ENCODE measurements at places on chromosomes 6 and 20.

DNA sequence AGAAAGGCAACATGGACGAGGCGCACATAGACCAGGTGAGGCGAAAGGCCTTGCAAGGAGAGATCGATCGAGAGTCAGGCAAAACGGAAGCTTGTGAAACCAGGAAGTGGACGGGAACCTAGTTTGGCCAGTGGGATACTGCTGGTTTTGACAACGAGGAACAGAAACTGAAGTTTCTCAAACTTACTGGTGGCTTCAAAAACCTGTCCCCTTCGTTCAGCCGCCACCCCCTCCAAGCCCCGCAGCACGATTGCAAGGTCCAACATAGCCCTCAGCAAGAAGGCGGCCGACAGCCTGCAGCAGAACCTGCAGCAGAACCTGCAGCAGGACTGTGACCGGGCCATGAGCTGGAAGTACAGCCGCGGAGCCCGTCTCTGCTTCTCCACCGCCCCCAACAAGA is 238.0 kb downstream of the KHDC1L start:
- no peak for DNase-seq

DNA sequence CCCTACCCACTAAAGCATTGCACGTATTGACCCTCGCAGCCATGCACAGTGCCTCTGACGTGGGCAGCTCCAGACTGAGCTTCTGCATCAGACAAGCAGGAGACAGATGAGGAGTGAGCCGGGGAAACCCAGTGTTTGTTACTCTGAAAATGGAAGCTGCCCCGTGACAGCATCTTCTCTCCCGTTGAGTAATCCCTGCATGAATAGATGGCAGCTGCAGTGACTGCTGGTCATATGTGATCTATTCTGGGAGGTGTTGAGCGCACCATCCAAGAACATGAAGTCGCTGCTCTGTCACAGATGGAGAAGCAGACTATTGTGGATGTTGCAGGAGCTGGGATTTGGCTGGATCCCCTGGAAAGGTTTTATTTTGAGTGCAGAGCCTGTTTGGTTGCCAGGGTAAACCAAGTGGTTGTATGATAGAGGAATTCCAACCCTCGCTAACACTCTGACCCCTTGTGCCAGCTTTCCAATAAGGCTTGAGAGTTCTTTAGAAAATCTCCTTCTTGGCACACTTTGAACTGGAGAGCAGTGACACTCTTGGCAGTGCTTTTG is 242.2 kb downstream of the NRN1 start:
- DNase-seq = peak; percentile 4

DNA sequence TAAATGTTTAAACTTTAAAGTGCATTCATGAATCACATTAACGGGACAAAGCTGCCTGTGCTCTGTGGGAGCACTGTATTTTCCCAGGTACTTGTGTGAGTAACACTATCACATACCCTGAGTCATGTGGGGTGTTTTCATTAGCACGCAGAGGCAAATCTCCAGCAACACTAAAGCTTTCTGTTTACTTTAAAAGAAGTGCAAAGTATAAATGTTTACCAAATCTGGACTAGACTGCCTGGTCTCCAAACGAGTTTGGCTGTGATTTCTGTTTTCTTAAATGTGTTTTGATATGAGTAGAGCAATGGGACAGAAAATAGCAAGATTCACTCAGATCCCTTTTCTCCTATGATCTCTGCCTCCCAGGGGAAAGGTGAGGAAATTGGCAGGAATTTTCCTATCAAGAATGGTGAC is 28.8 kb upstream of the RIPPLY2 start:
- no peak for DNase-seq

DNA sequence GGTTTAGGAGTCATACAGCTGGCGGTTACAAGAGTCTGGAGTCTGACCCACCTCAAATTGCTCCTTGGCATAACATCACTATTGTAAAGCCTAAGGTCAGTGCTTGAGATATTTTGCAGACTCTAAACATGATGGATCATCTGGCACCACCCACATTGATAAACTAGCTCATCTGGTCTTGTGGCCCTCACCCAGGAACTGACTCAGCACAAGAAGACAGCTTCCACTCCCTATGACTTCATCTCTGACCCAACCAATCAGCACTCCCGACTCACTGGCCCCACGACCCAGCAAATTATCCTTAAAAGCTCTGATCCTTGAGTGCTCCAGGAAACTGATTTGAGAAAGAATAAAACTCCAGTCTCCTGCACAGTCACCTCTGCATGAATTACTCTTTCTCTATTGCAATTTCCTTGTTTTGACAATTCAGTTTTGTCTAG is 115.9 kb downstream of the CD24 start:
- DNase-seq = peak; percentile 9

- no peak for DNase-seq
Observed at GRCh38 chr6:119938752-119939151, 589.2 kb upstream of the MAN1A1 start.

GRCh38 chr20:9025011-9025410 is 43.9 kb upstream of the PLCB4 start:
- no peak for DNase-seq

- no peak for DNase-seq
Observed at GRCh38 chr20:58774214-58774613, 76.5 kb downstream of the GNAS-AS1 start.

DNA sequence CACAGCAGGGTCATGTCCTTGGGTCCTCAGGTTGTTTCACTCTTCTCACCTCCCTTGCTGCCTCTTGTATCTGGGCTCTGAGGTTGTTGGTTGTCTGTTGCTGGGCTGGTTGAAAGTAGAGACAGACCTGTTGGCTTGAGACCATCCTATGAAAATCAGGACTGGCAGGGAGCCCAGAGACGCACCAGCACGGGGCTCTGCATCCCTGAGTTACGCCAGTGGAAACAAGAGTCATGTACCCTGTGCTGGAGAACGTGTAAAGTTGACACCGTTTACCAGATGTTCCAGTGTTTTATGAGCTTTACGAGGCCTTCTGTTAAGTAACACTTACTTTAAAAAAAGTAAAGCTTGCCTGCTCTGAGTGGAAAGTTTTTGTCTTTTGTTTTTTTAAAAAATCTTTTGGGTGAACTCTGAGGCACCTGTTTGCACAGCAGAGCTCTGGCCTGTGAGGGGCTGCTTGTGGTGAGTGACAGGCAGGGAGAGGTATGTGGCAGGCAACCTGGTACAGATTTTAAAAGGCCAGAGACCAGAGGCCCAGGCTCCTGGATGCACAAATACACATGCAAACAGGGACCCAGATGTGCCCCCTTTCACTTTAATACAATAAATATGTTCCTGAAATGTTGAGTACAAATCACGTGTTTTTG is 260.0 kb upstream of the SUPT3H start:
- DNase-seq = no peak

DNA sequence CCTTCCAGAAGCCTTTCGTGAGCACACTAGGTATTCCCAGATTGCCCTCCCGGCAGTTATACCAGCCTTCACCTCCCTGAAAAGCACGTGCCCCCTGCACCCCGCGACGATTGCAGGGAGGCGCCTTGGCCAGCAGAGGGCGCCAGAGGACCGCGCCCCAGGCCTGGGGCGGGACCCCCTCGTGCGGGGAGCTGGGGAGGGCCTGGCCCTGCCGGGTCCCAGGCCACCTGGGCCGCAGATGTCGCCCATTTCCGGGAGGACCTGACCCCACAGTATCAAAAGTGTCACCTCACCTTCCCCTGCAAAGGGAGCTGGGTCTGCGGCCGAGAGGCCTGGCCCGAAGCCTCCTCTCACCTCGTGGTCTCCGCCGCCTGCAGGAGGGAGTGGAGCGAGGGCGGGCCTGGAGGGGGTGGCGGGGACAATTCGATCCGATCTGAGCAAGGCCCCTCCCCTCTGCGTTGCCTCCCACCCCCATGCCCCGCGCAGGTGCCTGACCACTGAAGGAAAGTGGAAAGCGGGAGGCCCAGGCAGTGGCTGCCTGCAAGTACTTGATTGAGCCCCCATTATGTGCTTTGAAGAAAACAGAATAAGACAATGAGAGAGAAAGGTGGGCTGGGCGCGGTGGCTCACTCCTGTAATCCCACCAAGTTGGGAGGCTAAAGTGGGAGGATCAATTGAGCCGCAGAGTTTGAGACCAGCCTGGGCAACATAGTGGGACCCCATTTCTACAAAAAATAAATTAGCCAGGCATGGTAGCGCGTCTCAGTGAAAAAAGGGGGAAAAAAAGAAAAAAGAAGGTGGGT is 3.5 kb upstream of the SNAI1 start:
- DNase-seq = peak; percentile 61

- no peak for DNase-seq
Observed at GRCh38 chr20:57398231-57398821, 7.1 kb downstream of the RBM38 start.

DNA sequence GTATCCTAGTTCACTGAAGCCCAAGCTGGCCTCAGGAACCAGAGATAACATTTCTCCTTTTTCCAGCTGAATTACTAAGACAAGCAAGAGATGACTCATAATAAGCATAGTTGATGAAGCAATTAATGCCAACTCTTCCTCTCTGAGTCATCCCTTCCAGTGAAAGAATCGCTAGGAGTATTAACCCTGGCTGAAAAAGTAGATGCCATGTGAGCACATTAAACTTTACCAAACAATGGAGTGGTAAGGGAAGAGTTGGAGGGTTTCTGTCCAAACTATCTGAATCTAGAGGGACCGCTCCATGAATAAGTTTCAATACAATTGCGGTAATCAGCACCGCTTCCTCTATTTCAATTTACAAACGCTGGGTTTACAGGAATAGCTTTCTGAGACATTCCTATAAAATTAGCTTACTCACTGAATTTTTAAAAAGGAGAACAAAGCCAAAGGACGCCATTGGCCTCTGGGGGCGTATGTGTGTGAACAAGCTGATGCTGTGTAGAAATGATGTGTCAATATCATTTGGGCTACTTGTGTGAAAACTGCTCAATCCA is 48.3 kb downstream of the ATXN1 start:
- DNase-seq = peak; percentile 94

DNA sequence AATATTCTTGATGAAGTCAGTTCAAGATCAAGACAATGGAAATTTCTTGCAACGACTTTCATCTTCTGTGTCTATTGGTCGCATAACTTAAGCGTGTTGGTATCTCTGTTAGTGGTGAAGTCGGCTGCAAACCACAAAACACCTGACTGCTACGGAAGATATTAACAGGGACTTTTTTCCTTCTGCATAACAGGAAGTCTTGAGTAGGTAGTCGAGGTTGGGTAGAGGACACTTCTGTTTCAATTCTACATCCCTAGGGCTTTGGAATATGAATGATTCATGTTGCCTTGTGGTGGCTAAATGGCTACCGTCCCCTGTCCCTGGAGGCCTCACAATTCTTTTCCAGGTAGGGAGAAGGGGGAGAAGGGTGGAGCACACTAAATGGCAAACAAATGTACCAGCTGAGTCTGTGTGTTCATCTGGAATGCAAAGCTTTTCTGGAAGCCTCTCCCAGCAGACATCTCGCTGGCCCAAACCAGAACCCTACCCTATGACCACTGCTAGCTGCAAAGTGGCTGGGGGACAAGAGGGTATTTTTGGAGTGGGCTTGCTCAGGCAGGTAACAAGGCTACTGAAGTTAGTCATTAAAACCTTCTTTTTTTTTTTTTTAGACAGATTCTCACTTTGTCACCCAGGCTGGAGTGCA is 34.6 kb upstream of the NKX2-2 start:
- DNase-seq = no peak

GRCh38 chr20:5469111-5469510 is 152.4 kb upstream of the PROKR2 start:
- DNase-seq = no peak

- no peak for DNase-seq
Observed at GRCh38 chr20:56579301-56579710, 46.3 kb downstream of the FAM209B start.

DNA sequence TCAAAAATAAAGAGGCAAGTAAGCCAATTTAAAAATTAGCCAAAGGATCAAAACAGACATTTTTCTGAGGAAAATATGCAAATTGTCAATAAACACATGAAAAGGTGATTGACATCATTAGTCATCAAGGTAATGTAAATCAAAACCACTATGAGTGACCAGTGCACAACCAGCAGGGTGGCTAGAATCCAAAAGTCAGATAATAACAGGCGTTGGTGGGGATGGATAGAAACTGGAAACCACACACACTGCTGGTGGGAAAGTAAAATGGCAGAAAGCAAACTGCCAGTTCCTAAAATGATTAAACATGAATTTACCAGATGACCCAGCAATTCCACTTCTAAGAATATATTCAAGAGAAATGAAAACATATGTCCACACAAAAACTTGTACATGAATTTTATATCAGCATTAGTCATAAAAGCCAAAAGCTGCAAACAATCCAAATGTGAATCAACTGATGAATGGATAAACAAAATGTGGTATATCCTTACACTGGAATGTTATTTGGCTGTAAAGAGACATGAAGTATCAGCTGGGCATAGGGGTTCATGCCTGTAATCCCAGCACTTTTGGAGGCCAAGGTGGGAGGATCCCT is 74.8 kb upstream of the MBOAT1 start:
- DNase-seq = no peak

DNA sequence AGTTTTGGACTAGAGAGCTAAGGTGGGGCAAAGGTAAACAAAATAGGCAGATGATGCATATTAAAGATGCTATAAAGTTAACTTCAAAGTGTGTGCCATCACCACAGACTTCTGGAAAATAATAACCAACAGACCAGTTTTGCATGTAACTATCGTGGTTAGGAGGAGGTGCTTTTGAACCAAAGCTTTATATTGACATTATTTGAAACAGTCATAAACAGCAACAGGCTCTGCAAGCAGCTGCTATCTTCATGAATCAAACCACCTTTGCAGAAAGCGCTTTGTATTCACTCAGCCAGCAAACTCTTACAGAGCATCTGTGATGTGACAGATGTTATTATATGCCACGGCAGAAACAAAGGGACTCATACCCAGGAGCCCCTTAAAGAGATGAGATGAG is 81.9 kb downstream of the CRYBG1 start:
- no peak for DNase-seq

- peak; percentile 69 for DNase-seq
Observed at GRCh38 chr6:125020385-125020784, 58.1 kb downstream of the RNF217 start.

DNA sequence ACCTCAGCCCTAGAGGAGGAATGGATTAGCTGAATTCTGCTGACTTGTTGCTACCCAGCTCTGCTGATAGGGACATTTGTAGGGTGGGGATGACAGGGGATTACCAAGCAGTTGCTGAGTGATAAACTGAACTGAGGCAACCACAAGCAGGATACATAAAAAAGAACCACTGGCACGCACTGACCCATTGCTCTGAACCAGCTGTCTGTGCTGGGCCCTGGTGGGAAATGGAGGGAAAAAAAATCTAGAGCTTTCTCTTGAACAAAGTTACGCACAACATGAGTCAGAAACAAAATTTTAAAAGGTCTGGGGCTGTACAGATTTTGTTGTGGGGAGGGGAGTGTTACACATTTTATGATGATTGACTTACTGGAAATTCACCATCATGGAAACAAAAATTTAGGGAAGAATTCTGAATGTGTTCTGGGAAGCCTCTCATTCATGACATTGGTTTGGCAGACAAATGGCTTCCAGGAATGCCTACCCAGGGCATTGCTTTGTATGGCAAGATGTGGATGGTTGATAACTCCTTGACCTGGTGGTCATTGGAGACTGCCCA is 37.7 kb downstream of the FOXO3 start:
- DNase-seq = peak; percentile 66

- DNase-seq = peak; percentile 97
Observed at GRCh38 chr20:56358600-56359211, at the start of gene FAM210B. TSS of gene FAM210B (plus strand) at chr20:56358974. CDS start at chr20:56359006, 32 bp downstream.
